ENCODE measurements at places on chromosomes 12 and 14.

GRCh38 chr12:122851820-122852219 lies 16.6 kb downstream of the HIP1R start:
- no peak for DNase-seq

- no peak for DNase-seq
Measured at GRCh38 chr12:125944446-125944845, 879.2 kb downstream of the AACS start.

DNA sequence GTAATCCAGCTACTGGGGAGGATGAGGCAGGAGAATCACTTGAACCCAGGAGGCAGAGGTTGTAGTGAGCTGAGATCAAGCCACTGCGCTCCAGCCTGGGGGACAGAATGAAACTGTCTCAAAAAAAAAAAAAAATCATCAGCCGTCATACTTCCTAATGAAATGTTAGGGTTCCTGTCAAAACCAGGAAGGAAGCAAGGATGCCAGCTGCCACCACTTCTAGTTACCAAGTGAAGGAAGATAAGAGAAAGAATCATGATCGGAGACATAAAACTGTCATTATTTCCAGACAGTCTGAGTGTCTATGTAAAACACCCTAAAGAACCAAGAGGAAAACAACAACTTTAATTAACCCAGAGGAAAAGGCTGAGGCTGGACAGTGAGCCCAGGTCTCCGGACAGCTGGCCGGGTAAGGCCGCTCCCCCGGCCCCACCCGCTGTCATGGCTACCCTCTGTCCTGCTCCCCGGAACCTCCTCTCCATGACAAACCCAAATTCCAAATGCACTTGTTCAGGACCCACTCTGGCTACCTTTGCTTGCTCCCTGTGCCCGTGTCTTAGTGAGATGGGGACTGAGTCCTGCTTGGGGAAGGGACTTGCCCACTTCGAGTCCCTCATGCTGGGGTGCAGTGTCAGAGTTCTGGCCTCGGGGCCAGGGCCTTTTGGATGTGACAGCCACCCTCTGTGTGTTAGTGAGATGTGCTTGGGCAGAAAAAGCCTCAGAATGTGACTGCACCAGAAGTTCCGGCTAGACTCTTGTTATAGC lies 29.0 kb downstream of the SLC6A12 start:
- DNase-seq = no peak

GRCh38 chr14:105554022-105554421 lies 27.6 kb downstream of the TMEM121 start:
- no peak for DNase-seq

DNA sequence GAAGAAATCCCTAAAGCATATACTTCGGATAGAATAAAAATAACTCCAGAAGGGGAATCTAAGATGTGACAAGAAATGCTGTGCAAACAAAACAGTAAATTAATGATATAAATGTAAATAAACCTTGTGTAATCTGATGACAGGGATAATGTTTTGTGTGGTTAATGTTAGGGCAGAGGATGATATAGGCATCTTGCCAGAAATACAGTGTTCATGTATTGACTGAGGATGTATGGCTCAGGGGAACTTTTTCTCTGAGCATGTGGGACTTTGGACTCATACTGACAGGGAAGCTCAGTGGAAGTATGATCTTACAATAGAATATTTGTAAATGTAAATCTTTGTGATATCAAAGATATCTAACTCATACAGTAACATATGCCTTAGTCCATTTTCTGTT lies 420.2 kb downstream of the TMTC2 start:
- no peak for DNase-seq

DNA sequence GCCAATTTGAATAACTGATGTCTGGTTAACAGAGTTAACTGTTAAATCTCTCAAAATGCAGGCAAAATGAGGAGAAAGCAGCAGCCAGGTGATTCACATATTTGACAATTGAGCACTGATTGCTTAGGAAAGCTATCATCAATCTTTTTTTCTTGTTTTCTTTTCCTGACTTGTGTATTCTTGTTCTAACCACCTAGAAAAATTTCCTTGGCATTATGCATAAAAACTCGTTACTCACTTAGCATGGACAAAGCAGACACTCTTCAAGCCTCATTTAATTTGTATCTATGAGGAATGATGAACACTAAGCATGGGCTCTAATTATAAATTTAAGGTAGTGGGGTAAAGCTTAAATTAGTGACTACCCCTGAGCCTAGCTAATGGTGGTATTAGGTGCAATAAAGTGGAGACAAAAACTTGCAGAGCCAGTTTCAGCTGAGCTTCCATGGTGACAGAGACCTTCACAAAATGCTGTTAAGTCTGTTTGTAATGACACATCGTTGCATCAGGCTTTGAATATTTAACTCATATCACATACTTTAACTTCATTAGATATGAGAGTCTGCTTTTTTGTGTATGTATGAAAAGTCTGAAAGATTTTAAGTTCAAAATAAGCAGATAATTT lies 52.0 kb downstream of the RASSF9 start:
- no peak for DNase-seq

DNA sequence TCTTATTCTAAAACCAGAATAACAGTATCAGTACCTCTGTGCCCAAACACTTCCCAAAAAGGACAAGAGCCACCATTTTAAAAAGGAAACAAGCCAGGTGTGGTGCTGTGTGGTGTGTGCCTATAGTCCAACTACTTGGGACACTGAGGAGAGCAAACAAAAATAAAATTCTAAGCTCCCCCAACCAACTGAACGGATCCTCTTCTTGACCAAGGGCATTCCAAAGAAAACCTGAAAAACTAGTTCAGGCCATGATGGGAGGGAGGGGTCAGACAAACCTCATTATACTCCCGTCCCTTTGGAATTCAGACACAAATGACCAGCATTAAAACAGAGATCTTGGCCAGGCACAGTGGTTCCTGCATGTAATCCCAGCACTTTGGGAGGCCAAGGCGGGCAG lies 20.5 kb downstream of the SLC11A2 start:
- no peak for DNase-seq

DNA sequence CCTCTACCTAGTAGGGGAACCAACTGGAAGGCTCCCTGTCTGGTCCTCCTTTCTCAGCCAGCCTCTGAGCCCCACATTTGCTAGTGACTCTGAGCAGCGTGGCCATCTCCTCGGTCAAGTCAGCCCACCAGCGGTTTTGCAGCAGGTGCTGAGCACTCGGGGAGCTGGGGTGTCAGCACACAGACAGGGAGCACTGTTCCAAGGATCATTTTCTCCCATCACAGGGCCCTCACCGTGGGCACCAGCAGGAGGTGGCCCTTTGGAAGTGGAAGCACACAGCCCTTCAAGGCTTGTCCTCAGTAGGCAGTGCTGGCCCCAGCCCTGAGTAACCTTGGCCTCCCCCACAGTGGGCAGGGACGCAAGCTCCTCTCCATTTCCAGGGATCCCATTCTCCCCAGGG lies 24.1 kb upstream of the EML1 start:
- DNase-seq = no peak

DNA sequence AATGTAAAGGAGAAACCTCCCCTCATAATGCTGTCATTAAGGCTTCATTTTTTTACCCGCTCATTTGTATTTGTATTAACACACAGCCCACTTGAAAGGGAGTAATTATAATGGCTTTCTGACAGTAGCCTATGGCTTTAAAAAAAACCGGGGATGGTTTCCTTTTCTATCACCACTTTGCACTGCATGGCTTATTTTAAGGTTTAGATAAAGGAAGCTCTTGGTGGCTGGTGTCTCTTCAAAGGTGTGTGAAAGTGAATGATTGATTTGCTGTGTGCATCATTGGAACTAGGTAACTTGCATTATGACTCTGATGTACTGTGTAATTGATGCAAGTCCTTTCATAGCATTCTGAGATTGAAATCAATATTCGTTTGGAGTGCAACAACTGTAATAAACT lies 80.7 kb downstream of the NPAS3 start:
- DNase-seq = no peak

DNA sequence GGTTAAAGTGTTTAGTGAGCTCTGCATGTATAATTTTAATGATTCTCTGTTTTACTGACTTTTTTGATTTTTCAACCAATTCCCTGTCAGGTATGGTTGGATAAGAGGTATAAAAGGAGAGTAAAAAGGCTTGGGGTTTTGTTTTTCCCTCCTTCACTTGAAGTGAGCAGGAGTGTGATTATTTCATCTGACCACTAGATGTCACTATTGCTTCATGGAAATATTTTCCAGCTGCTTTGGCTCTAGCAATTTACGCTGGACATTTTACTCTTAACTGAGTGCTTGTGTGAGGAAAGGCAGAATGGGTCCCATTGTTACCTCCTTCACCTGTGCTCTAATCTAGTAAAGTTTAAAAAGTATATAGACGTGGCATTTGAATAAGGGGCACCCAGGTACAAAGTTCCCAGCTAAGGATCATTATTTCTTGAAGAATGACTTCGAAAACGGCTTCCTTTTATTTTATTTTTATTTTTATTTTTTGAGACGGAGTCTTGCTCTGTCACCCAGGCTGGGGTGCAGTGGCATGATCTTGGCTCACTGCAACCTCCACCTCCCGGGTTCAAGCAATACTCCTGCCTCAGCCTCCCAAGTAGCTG lies 66.5 kb downstream of the TBC1D30 start:
- DNase-seq = no peak

- DNase-seq = no peak
Measured at GRCh38 chr12:112219195-112219594, 93.8 kb downstream of the TRAFD1 start.

GRCh38 chr12:43501703-43502102 lies 50.3 kb downstream of the ADAMTS20 start:
- DNase-seq = no peak

DNA sequence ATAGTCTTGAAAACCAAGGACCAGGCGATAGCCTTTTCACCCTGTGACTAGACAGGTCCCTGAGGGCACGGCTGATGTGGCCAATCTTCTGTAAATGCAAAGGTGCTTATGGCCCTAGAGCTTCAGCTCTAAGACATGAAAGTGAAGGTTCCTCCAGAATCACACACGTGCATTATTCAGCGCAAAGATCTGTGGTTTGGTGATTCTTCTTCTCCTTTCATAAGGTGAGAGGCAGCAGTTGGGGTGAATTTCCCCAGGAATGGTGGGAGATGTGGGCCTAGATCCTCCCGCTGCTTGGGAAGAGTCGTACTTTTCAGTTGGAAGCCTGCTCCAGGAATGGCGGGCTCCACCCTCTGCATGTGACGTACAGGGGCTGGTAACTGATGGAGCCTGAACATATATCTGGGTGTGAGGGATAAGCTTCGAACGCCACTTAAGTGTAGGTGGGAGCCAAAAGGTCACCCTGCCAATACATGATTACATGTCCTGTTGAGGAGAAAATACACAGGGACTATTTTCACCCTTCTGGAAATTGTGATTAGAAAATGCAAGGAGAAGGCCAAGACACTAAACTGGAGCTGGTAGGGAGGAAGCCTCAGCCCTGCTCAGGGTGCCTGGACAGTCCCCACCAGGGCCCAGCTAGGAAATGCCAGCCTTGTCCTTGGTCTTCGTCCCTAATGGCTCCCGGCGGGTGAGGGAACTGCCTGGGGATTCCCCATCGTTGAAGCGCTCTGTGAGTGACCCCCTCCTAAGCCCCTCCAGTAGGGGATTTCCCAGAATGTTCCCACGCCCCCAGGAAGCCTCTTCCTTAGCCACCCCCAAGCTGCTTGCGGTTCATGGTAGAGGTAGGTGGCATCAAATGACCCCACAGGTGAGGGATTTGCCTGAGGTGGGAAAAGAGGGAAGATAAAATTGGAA lies 17.6 kb downstream of the BATF start:
- no peak for DNase-seq

DNA sequence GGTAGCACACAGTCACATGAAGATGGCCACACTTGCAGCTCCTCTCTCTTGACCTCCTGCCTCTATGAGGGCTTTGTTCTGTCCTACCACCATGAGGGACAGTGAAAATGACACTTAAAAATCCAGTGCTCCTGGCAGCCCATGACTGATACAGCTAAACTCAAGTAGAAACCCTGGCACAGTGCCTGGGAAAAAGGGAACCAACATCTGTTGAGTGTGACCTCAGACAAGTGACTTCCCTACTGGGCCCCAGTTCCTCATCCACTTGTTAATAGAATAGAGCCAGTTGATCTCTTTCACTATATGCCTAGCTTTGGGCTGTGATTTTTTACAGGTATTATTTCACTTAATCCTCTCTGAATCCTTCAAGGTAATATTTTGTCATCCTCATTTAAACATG lies 4.8 kb downstream of the GUCY2C start:
- DNase-seq = peak; percentile 73

DNA sequence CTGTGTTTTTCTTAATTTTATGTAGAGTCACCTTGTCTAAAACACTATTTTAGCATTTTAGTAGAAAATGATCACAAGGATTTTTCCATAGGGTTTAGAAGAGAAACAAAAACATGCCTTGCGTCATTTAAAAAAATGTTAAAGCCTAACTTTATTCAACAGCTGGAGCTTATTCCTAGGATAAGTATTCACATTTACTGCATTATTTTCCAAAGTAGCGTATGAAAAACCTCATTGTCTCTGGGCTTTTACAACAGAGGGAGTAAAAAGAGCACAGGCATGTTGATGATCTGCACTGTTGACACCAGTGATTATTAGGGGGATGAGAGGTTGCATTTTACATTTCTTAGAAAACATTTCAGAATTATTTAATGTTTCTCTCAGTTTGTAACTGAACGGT lies 66.1 kb downstream of the FRMD6 start:
- no peak for DNase-seq

- DNase-seq = no peak
Measured at GRCh38 chr14:75371297-75371696, 56.5 kb upstream of the JDP2 start.

GRCh38 chr14:55088356-55088755 lies 36.9 kb downstream of the MAPK1IP1L start:
- no peak for DNase-seq

DNA sequence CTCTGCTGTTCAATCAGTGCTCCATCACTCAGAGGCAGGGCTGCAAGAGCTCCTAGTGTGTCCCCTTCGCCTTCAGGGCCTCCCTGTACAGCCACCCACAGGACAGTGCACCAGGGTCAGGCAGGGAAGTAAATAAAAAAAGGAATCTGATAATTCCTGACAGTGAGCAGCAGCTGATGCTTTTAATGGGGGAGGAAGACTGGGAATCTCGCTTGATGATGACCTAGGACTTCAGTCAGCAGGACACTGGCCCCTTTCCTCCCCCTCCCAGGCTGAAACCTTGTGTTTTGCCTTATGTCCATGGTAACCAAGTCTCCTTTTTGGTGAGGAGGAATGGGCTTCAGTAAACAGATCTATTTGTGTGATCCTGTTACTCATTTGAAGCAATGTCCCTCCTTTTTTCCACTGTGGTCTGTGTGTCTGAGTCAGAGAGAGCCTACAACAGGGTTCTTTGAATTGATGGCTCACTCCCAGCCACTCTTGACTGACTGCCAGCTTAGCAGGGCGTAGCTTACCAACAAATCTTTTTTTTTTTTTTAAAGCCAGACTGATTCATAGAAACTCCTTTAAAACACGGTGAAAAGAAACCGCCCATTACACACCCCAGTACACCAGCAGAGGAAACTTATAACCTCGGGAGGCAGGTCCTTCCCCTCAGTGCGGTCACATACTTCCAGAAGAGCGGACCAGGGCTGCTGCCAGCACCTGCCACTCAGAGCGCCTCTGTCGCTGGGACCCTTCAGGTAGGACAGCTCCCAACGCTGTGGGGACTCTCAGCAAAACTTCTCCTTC lies at the start of gene EMP1:
EMP1 (plus strand) TSS at position 597 of the 792 bp plus-strand sequence. CDS start 14,785 bp downstream, outside the sequence.
- DNase-seq = peak; percentile 99

All from tibial nerve (tissue), 4 donors.